ENCODE measurements at places on chromosomes 11 and 22. TPM values are rescaled to one million over a fixed set of nuclear protein-coding genes. Genes with fewer than 3 reads are reported as not detected.

DNA sequence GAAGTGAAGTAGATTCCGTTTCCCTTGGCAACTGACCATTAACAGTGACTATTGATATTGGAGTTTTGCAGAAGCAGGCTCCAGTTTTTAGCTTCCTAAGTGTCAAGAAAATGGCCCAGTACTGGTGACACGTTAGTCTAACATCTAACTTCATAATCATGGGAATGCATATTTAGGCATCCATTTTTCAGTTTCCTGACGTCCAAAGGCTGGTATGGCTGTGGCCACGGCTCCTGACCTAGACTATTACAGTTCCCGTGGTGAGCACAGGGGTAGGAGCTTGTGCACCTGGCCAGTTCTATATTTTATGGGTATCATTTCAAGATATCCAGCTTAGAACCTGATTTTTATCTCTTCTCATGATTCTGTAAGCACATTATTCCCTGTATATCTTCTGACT is 323.8 kb downstream of the GUCY1A2 start:
- H3K27ac ChIP-seq: no peak overlapping the region
- no peaks in the 10 kb centered on the region for H3K36me3 ChIP-seq
- 0 out of 2 replicates have a peak, but pooled peaks cover 5% of the 10 kb centered on the region for H3K4me1 ChIP-seq

GRCh38 chr11:66188580-66188979 is 79.9 kb upstream of the RAB1B start:
- H3K27me3 ChIP-seq: no peaks in the 10 kb centered on the region
- DNase-seq: no peak
- H3K4me1 ChIP-seq: peaks cover 19% of the 10 kb centered on the region
- H3K36me3 ChIP-seq: no peaks in the 10 kb centered on the region
- H3K4me3 ChIP-seq: no peak overlapping the region

The OR51A7 gene
- total RNA-seq: not detected

DNA sequence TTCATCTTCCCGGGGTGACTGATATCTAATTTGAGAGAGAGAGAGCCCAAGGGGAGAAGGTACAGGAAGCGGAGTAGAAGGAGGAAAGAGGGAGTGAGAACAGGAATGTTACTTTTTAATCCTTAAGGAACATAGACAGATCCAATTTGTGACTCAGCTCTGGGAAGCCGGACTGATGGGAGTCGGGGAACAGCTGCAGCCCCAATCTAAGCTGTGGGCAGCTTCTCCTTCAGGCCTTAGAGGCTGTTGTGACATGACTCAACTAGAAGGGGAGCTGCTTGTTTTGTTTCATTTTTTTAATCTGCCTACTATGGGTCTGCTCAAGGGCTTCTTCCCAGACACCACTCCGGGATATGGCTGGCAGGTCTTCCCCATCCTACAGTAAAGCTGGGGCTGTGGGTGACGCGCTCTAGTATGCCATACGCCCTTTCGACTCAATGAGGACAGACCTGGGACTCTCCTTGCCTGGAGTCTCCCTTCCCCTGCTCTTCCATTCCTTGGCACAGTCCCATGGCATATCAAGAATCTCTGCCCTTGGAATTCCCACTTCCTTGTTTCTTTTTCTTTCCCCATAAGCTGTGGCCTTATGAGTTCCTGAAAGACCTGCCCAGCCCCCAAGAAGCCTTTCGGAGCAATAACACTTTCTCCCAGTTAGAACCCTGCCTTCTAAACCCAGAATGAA is 103.3 kb upstream of the AKIP1 start:
- no peak overlapping the region for H3K4me3 ChIP-seq
- H3K27ac ChIP-seq: no peak overlapping the region
- H3K36me3 ChIP-seq: no peaks in the 10 kb centered on the region
- no peak for DNase-seq
- H3K4me1 ChIP-seq: peaks cover 9% of the 10 kb centered on the region

Measured in PC-9 (cell line).